ENCODE measurements at places on chromosomes 2 and 18.

GRCh38 chr2:21427606-21428005 lies 303.8 kb downstream of the TDRD15 start:
- no peak for DNase-seq

DNA sequence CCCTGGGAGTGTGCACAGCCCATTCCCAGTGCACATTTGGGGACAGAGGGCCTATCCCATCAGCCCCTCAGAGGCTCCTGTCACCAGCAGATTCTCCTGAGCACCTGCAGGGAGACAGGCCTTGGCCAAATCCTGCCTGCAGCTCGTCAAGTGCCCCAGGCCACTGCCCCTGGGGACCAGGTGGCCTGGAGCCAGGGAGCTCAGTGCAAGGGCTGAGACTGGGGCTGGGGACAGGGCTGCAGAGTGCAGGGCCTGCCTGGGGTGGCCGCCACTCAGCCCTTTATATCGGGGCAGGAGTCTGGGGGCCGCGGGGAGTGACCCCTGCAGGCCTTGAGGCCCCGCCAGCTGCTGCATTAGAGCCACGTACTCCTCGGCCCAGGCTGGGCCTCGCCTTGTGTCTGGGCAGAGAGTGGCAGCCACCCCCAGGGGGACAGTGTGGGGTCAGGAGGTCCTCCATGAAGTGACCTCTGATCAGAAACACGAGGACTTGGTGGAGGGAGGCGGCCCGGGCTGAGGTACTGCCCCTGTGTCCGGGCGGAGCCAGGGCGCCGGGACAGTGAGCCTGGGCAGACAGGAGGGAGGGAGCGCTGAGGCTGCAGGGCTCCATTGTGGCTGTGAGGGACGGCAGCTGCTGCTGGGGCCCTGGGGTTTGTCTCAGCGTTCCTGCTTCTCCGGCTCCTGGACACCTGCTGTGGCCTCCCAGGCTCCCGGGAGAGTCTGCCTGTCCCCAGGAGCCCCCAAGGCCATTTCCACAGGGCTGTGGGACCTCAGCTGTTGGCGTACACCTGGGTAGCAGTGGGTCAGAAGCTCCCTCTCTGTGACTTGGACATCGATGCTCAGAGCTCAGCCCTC lies 24.2 kb downstream of the GPC1 start:
- no peak for DNase-seq

DNA sequence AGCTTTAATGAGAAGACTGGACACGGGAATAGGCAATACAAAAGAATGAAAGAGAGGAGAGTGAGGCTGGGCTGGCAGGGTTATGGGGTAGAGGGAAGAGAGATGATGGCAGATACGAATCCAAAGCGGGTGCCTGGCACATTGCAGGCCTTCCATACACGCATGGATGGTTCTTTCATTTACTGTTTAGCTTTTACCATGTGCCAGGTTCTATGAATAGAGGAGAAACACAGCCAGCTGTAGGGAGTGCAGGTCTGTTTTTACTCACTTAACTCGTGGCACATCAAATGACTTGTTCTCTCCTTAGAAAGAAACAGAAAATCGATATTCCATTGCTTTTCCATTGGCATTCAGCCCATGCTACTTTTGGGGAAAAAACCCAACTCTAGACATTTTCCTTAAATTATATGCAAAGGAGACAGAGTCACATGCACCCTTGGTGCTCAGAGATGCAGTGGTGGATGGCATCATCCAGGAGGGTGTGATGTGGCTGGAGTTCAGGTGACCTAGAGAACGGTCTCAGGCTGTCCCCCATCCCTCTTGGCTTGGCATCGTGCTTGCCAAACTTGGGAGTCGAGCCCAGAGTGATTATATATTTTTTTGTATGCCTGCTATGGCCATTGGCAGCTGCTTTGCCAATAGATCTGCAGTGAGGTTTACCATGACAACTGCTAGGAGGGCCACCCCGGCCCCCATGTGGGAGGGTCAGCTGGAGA lies 6.2 kb downstream of the LTBP1 start:
- no peak for DNase-seq

- no peak for DNase-seq
Measured at GRCh38 chr2:64551851-64552250, 27.7 kb downstream of the AFTPH start.

GRCh38 chr2:111186121-111186715 lies 65.5 kb downstream of the BCL2L11 start:
- DNase-seq, result no peak

DNA sequence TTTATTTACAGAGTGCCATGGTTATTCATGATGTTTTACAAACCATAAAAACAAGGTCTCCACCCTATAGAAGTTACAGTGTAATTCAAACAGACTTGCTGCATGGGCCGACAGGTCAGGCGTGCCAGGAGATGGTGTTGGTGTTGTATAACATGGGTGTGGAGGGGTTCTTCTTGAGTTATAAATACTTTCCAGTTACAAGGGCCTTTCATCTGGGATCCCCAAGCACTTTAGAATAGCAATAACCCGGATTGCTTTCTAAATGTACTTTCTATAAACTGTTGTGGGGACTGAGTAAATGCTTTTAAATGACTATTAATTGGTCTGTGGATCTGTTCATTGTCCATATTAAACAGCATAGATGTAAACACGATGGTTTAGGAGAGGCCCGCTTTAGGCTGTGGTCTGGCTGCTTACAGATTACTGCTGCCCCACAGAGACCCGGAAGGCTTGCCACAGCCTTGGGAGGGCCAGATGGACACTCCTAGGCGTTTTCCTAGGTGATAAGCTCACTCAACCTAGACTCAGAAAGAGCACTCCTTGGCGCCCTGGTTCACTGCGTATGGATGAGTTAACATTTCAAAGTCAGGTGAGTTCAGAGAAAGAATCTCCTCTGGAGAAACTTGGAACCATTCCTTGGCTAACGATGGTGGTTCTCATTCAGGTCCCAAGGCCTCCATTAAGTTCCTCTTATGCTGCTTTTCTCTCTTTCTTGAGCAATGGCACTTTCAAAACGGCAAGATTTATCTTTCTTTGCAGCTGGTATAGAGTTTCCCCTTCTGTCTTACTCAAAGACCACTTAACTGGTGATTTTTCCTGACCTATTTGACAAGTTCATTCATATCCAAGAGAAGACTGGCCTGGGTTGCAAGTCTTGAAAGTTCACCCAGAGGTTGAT lies 3.6 kb upstream of the KIAA2012 start:
- no peak for DNase-seq

DNA sequence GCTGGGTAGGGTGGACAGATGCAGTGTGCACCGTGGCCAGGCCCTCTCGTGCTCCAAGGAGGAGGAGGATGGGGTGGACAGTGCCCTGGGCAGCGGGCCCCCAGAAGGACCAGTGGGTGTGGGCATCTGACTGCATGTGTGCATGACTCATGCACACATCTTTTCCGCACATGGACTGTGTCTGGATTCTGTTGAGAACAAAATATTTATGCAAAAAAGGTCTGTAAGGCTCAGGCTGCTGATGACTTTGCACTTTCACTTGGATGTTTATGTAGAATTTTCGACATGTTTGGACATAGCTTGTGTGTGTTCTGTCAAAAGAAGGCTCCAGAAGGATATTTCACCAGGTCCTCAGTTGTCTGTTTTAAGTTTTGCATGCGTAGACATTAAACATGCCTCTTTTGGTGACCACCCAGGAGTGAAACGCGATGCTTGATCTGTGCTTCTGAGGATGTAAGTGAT lies 45.6 kb downstream of the MTCL1 start:
- DNase-seq, result no peak

- DNase-seq, result no peak
Measured at GRCh38 chr2:171244970-171245782, 84.5 kb upstream of the TLK1 start.

DNA sequence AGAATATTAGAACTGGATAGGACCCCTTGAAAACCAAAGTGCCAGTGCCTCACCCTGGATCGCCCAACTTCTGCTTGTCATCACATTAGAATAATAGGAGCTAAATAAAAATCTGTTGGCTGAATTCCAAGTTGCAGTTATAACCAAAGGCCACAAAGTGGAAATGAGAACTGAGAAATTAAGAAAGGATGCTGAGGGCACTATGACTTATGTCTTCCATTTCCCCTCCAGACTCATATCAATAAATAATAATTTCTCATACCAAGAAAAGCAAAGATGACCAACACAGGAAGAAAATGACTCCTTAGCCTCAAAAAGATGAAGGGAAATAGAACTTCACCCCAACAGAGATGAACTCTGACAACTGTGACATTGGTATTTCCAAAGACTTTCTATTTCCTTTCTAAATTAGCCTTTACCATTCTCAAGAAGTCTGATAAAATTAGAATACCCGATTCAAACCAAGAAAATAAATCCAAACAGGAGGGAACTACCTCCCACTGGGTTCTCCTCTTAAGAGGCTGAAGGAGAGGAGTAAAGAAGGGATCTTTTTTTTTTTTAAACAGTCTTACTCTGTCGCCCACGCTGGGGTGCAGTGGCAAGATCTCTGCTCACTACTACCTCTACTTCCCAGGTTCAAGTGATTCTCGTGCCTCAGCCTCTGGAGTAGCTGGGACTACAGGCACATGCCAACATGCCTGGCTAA lies 46.5 kb upstream of the EPG5 start:
- no peak for DNase-seq
